Fibroblast of skin of left quadriceps (primary cell): ENCODE measurements at places on chromosomes 13 and 19.
A peak's percentile ranks its signal among the peaks of the same experiment; 100 is the strongest.

GRCh38 chr13:32008518-32009175 lies 22.9 kb upstream of the FRY start:
- DNase-seq: no peak

- no peak for DNase-seq
Measured at GRCh38 chr19:15194938-15195337, 5.9 kb downstream of the NOTCH3 start.

- DNase-seq: no peak
Measured at GRCh38 chr19:42422092-42422900, 4.9 kb downstream of the LIPE start.

GRCh38 chr19:4929186-4929585 lies 19.9 kb downstream of the UHRF1 start:
- DNase-seq: no peak

DNA sequence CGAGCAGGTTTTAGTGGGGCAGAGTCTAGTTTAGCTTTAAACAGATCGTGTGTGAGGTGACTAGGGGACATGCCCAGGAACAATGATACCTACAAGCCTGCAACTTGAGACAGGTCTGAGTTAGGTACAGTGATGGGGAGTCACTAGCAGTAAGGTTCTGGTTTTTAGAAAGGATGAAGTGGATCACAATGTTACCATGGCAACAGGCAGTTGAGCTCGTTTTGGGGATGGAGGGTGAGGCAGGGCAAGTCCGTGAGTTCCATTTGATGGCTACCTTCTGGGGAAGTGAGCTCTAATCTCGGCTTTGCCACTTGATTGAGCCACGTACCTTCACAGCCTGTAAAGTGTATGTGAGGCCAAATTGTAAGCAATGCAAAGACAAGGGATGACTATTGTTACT lies 76.0 kb upstream of the GTF3A start:
- no peak for DNase-seq

GRCh38 chr13:98910501-98910951 lies 67.3 kb downstream of the DOCK9 start:
- DNase-seq: peak; percentile 17

- DNase-seq: no peak
Measured at GRCh38 chr19:54389553-54389952, 24.8 kb upstream of the LAIR1 start.

- DNase-seq: no peak
Measured at GRCh38 chr13:59061621-59062020, 1102.1 kb downstream of the DIAPH3 start.

DNA sequence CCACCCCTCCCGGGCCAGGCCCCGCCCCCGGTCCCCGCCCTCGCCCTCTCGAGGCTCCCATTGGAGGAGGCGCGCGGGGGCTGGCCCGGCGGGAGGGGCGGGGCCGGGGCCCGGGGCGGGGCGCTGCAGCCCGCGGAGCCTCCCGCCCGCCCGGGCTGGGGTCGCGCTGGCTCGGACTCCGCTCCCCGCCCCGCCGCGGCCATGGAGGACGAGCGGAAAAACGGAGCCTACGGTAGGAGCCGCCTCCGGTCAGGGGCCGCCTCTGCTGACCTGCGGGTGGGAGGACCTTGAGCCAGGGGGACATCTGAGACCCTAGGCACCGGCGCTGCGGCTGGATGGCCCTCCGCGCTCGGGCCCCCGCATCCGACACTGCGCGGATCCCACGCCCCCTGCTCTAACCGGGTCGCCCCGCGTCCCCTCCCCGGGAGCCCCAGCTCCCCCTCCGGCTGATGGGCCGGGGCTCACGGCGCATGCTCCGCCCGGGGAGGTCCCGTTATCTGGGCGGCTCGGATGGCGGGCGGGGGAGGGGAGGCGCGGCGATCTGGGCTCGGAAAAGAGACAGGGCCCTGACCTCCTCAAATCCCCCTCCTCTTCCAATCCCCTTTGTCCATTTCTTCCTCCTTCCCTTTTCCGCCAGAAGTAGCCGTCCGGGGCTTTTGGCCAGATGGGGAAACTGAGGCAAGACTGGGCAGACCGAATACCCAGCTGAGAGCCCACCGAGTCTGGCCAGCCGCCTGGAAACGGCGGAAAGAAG lies 15.4 kb upstream of the AP1M2 start:
- DNase-seq: peak; percentile 35

DNA sequence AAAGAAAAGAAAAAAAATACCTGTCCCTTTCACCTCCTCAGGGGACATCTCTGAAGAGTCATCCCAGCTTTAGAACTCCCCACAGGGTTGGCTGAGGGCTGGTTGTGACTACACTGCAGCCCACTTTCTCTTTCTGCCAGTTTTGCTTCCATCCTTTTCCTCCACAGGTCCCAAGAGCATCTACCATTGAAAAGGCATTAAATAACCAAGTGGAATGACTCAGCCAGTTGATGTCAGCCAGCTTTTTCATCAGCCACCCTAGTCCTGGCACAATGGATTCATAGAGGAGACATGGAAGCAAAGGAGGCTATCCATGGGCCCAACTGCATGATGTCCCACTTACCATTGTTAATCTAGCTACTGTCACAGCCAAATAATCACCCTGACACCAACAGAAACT lies 9.2 kb upstream of the RCBTB1 start:
- no peak for DNase-seq

GRCh38 chr13:53921473-53921872 lies 892.9 kb downstream of the OLFM4 start:
- DNase-seq: no peak

DNA sequence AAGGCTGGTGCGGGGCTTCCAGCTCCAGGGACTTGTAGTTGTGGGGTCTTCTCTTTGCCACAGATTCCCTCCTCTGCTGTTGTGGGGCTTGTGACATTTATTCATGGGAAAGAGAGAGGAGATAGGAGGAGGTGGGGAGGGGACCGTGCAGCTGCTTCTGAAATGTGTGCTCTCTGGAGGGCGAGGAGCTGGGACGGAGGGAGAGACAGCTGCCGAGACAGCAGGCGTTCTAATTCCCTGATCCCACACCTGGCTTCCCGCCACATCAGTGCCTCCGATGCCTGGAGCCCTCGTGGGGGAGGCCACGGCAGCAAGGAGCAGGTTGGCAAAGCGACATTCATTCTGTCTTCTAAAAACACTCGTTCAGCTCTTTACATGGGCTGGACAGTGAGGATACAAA lies 164.4 kb downstream of the USP12 start:
- no peak for DNase-seq

DNA sequence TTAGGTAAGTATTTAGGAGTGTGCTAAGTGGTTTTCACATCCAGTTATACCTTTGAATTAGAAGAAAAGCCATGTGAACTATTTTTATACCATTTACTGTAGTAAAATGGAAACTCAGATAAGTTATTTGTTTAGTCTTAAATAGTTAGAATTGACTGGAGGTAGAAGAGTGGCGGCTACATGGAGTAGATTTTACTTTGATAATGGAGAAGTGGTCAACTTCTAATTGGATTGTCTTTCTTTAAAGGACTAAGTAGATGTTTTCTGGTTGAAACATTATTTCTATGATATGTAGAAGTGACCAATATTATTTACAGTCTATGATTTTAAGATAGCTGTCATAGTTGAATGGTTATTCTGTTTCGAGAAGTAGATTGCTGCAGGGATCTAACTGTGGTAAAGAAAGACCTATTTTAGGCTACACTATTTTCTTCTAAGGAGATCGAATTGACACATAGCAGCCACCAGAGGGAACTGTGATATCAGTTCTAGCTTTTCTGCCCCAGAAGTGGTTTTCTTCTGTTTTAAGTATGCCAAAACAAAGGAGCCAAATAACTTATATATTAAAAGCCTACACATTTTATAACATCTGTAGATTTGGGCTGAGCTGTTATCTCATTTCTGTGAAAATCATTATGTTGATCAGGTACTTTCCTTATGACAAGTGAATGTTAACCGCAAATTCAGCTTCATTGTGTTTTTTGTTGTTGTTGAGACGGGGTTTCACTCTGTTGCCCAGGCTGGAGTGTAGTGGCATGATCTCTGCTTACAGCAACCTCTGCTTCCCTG lies 26.1 kb downstream of the ZMYM2 start:
- DNase-seq: peak; percentile 18

GRCh38 chr19:11699931-11700794 lies 38.6 kb downstream of the ZNF823 start:
- DNase-seq: no peak

- no peak for DNase-seq
Measured at GRCh38 chr19:54653181-54653809, 9.5 kb upstream of the LILRB4 start.

DNA sequence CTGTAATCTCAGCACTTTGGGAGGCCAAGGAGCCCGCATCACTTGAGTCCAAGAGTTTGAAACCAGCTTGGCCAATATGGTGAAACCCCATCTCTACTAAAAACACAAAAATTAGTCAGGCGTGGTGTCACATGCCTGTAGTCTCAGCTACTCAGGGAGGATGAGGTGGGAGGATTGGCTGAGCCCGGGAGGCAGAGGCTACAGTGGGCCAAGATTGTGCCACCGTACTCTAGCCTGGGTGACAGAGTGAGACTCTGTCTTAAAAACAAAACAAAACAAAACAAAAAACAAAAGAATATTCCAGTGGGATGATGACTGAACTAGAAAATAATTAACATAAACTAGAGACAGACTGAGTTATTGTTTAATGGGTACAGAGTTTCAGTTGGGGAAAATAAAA lies 81.7 kb upstream of the ABCC4 start:
- no peak for DNase-seq

DNA sequence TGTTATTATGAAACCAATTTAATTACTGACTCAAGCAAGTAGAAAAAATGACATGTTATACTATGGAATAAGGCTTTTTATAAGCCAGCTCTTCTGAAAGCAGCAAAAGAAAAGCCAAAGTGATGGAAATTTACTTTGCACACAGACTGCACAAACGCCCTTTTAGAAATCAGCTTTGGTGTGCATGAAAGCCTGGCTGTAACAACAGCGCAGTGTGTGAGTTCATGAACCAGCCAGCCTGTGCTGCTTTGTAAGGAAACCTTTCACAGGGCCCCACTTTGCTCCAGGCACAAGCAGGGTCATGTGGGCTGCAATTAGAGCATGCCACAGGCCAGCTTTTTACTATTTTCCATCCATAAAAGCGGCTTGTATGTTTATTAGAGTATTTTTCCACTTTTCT lies 13.6 kb upstream of the IFT88 start:
- DNase-seq: no peak

GRCh38 chr19:3478409-3479176 lies 1.7 kb downstream of the SMIM24 start:
- no peak for DNase-seq

DNA sequence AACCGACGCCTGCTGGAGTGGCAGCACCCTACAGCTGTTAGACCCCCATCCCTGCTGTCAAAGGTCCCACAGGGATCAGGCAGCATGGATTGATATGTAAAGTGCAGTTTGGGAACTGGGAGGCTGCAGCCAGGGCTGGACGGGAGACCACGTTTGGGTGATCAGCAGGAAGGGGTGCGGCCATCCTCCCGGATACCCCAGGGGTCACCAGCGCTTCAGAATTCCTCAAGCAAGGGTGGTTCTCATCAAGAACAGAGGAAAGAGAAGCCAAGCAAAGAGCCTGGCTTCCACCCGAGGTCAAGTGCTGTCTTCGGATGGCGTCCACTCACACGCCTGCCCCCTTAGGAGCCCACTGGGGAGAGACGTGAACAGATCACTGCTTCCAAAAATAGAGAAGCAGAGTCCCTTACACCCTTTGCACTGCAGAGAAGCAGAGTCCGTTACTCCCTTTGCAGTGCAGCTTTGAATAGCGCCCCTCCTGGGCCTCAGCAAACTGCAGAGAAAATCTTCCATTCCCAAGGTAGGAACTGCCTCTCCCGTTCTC lies 35.5 kb downstream of the DHRS12 start:
- no peak for DNase-seq

- no peak for DNase-seq
Measured at GRCh38 chr13:114065926-114066774, 66.3 kb downstream of the RASA3 start.

DNA sequence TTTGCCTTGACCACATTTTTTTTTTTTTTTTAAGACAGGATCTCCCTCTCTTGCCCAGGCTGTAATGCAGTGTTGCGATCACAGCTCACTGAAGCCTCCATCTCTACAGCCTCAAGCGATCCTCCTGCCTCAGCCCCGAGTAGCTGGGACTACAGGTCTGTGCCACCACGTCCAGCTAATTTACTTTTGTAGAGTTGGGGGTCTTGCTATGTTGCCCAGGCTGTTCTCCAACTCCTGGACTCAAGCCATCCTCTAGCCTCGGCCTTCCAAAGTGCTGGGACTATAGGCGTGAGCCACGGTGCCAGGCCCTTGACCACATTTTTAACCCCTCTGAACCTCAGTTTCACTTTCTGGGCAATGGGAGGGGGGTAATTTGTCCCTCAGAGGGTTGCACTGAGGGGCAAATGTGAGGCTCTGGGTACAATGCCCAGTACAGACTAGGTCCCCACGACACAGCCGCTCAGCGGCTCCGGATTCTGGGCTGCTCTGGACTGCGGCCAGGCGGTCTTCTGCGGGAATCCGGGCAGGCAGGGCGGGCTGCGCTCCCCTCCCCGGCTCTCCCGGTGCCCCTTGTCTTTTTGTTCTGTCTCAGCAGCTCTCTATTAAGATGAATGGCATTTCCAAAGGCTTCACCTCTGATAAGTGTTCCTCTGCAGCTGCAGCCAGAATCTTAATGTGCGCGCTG lies 3.8 kb upstream of the ALOX5AP start:
- no peak for DNase-seq

- DNase-seq: no peak
Measured at GRCh38 chr13:51804295-51805172, 571 bp upstream of the DHRS12 start.

DNA sequence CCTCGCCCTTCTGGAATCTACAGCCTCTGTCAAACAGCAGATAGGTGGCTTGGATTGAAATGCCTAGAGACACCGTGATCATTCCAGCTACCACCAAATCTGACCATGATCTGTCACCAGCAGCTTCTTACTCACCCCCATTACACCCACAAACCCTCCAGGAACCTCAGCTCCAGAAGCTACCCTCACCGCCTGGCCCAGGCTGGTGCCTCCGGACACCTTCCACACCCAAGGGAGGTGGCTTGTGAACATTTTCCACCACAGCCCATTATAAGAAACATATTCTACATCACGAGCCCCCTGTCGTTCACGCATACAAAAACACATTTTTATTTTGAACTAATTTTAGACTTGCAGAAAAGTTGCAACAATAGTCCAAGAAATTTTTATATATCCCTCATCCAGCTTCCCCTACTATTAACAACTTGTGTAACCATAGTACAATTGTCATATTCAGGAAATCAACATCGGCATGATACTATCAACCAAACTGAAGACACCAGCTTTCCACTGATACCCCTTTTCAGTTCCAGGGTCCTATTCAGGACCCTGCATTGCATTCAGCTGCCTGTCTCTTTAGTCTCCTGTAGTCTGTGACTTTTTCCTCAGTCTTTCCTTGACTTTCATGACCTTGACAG lies 15.4 kb upstream of the UBE2L5 start:
- no peak for DNase-seq

GRCh38 chr13:75829830-75830229 lies 193.7 kb downstream of the LMO7 start:
- DNase-seq: peak; percentile 20

GRCh38 chr19:3599776-3600187 lies 6.9 kb downstream of the TBXA2R start:
- no peak for DNase-seq

DNA sequence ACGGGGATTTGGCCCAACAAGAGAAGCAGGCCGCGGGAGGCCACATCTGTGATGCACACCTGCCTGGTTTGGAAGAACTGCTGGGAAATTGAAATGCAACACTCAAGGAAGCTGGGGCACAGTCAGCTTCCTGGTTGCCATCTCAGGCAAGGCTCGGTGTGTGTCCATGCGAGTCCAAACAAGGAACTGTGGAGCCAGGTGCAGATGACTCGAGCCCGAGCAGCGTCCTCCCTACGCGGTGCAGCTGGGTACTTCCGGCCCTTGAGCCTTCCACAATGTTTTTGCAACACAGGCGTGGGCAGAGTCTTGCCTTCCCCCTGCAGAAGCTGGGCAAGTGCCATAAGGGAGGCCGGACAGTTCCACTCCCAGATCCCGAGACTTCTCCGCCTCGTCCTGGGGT lies 94.6 kb downstream of the CRYL1 start:
- no peak for DNase-seq
